NCI-H510A treated with DMSO at 0.1 percent for 48 hours (cell line): ENCODE measurements at places on chromosomes 11 and 22.

DNA sequence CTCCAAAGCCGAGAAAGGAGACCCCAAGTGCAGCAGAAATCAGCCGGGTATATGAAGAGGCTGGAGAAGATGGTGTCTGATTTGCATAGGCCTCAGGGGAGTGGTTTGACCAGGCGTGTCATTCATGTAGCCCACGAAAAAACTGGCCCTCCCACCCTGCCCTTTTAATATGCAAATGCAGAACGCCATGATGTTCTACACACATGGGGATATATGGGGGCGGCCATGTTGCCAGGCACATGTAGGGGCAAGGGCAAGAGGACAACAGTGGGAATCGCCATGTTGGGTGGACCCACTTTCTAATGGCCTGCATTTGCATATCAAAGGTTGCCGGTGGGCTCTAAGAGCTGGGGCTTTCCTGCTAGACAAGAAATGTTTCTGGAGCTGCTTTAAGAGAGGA lies 86.4 kb downstream of the ISX start:
- DNase-seq: no peak

- no peak for DNase-seq
Measured at GRCh38 chr11:103047837-103048236, 44.1 kb downstream of the DCUN1D5 start.

GRCh38 chr22:36194971-36195370 lies 6.6 kb downstream of the APOL4 start:
- peak; percentile 10 for DNase-seq

DNA sequence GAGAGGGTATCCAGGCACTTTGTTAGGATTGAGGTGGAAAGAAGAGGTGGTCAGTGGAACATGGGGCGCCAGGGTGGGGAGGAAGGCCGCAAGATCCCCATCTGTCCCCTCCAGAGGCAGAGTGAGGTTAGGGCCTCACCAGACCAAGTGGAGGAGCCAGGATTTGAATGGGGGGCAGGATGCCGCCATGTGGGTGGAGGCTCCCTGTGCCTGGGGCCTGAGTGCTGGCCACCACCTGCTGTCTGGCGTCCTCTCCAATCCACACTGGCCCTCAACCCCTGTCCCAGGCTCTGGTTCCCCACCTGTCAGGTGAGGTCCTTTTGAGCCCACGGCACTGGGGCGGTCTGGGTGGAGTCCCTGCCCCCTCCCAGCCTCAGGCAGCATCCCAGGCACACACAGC lies 17.5 kb upstream of the TBX1 start:
- no peak for DNase-seq

GRCh38 chr11:101470881-101471520 lies 112.8 kb downstream of the TRPC6 start:
- DNase-seq: no peak
